NCI-H2029 (cell line): ENCODE measurements at places on chromosomes 5 and 9.

GRCh38 chr5:115599924-115600323, 2.4 kb downstream of the TICAM2 start:
- DNase-seq, result no peak

DNA sequence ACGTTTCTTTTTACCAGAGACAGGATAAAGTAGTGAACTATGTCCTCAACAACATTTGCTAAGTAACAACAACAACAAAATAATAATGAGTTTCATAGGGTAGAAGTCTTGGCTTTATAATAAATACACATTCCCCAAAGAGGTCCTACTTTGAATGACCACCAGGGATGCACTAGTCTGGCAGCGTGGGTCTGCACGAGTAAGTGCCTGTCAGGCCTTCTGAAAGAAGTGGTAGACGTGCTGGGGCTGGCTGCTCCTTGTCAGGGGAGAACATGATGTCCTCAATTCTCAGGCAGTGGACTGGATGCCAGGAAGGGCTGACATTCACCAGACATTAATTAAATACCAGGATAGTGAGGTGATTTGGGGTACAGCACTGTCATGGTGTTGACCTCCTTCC, 331.1 kb downstream of the TMEM38B start:
- no peak for DNase-seq

- DNase-seq, result no peak
Measured at GRCh38 chr9:78856144-78856543, 559.2 kb downstream of the PSAT1 start.

DNA sequence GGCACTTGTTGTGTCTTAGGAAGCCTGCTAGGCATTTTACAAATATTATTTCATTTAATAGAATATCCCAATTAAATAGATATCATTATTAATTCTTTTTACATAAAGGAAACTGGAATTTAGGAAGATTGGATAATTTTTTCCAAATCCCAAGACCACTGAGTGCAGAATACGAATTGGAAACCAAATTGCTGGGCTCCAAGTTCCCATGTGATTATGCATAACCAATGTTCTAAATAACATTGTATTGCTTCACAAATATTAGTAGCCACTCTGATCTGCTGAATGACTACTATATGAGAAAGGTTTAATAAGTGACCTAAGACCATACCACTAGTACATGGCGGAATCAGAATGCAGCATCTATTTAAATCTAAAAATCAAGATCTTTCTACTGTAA, 57.7 kb downstream of the ALDH1A1 start:
- DNase-seq, result no peak

DNA sequence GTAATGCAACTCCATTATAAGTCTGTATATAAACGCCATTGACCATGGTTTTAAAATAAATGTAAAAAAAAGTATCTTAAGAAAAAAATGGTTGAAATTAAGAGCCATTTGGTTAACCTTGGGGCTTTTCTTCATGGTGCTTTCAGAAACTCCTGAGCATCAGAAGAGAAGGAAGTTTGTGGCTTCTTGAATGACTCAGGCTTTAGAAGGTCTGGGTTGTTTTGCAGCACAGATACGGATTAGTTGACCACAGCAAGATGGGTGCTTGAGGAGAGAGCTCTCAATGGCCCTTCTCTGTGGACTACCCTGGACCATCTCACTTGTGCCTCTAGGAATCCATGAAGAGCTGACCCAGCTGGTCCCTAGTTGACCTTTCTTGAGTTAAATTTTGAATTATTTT, 189.5 kb downstream of the TMEM38B start:
- DNase-seq, result no peak

DNA sequence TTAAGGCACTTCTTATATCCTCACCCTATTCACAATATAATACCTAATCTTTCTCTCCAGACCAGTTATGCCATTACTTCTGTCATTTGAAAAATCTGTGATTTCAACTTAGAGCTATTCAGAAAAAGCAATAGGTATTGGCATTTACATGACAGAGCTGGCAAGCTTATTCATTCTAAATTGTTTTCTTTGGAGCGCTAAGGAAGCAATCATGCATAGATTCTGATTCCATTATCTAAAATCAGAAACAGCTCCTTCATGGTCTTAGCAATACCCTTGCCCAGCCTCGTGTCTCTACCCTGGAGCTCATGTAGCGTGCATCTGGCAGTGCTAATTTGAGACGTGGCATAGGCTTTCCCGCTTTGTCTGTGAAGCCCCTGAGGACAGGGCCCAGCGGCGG, 4.5 kb downstream of the SLC1A1 start:
- no peak for DNase-seq

DNA sequence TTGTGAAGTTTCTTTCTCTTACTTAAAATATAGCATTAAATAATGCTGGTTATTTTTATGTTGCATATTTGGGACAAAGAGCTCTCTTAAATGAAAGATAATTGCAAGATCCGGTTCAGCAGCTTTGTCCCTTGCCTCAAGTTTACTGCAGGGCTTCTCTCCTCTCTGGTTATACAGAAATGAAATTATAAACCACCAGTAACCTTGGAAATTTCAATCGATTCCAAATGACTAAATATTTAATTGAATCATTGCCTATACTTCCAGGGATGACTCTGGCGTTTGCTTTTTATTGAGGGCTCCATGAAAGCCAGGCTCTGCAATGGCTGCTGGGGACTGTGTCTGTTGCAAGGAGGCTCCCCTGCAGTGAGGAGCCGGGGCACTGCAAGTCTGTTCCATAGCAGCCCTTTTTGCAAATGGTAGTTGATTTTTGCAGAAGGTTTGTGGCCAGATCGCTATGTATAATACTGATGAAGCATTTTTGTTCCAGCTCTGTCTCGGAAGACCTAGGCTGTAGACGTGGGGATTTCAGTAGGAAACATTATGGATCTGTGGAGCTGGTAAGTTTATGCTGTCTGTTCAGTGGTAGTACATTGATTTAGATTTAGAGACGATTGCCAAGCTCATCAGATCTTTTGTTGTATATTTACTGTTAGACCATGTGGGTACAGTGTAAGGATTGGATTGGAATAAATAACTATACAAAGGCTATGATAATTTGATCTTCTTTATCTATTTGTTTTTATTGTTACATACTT, at the start of gene GARNL3:
Gene GARNL3 (plus strand): TSS at position 313 of the 758 bp plus-strand sequence. CDS start 104 bp downstream, at position 417.
- no peak for DNase-seq

DNA sequence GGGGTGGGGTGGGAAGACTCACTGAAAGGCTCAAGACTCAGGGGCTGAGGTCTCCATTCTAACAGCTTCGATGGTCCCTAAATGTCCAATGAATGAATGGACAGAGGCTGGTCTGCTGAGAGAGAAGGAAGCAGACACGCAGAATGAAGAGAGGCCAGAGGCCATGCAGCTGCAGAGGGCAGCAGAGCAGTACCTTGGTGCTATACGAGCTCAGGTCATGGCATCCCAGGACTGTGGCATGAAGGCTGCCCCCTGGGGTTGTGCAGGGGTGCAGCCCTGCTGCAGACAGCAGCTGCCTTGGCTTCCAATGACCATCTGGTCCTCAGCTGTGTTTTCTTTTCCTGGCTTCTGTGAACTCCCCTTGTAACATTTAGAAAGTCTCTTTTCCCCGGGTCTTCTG, 15.2 kb upstream of the CORO2A start:
- no peak for DNase-seq

DNA sequence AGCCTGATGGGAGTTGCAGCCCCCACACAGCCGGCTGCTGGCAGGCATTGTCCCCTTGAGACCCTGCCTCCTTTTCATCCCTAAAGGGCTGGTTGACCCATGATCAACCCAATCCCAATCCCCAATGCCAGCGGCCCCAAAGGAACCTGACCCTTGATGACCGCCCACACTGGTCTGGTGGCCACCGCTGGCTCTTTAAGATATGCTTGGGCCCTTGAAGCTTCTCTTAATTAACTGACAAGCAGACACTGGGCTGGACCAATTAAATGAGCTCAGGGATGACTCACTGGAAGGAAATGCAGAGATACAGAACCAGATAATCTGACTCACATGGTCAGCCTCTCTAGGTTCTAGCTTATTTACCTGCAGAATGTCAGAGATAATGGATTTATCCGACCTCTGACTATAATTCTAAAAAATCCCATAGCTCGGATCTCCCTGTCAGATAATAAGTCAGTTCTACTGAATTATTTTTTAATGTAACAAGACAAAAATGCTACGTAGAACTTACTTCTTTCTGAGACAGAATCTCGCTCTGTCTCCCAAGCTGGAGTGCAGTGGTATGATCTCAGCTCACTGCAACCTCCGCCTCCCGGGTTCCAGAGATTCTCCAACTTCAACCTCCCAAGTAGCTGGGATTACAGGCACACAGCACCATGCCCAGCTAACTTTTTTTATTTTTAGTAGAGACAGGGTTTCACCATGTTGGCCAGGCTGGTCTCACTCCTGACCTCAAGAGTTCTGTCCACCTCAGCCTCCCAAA, 11.1 kb upstream of the MLANA start:
- no peak for DNase-seq

DNA sequence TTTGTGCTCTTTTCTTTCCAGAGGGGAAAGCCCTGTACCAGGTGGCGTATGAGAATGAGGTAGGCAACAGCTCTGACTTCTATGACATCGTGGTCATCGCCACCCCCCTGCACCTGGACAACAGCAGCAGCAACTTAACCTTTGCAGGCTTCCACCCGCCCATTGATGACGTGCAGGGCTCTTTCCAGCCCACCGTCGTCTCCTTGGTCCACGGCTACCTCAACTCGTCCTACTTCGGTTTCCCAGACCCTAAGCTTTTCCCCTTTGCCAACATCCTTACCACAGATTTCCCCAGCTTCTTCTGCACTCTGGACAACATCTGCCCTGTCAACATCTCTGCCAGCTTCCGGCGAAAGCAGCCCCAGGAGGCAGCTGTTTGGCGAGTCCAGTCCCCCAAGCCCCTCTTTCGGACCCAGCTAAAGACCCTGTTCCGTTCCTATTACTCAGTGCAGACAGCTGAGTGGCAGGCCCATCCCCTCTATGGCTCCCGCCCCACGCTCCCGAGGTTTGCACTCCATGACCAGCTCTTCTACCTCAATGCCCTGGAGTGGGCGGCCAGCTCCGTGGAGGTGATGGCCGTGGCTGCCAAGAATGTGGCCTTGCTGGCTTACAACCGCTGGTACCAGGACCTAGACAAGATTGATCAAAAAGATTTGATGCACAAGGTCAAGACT, 10.3 kb downstream of the PCYOX1L start:
- DNase-seq, result no peak

- no peak for DNase-seq
Measured at GRCh38 chr5:39302472-39302871, 61.8 kb downstream of the C9 start.

DNA sequence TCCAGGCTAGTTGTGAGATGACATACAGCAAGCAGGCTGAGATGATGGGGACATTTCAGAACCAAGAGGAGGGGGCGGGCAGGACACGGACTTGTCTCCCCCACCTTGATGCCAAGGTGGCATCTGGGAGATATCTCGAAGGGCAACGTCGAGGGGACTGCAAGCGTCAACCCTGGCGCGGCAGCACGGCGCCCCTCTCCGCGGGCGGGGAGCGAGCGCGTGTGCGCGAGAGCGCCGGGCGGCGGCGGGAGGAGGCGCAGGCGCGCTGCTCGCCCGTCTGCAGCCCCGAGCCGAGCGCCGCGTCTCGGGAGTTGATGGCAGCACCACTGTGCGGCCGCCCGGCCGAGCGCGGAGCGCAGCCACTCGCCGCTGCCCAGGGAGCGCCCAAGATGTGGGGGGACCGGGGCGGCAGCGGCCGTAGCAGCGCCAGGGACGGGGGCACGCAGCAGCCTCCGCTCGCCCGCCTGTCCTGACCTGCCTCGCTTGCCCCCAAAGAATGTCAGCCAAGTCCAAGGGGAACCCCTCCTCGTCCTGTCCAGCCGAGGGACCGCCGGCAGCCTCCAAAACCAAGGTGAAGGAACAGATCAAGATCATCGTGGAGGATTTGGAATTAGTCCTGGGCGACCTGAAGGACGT, at the start of gene PRR16:
Gene PRR16 (plus strand): TSS at position 310 of the 636 bp plus-strand sequence.
- no peak for DNase-seq

DNA sequence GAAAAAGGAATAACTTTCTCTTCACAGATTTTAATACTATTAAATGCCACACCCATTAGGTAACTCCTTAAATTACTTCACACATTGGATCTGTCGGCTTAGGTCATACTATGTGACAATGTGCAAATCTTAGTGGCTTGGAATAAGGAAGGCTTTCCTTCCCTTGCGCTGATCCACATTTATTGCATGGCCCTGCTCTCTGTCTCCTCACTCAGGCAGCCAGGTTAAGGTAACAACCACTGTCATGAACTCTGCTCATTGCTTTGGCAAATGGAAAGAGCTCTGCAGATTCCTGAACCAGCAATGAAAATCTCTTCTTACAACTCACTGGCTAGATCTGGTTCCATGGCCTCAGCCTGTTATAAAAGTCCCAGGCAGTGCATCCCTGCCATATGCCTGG, 121.9 kb upstream of the NFIB start:
- no peak for DNase-seq

GRCh38 chr5:179287071-179287470, 58.2 kb downstream of the ADAMTS2 start:
- DNase-seq, result no peak

DNA sequence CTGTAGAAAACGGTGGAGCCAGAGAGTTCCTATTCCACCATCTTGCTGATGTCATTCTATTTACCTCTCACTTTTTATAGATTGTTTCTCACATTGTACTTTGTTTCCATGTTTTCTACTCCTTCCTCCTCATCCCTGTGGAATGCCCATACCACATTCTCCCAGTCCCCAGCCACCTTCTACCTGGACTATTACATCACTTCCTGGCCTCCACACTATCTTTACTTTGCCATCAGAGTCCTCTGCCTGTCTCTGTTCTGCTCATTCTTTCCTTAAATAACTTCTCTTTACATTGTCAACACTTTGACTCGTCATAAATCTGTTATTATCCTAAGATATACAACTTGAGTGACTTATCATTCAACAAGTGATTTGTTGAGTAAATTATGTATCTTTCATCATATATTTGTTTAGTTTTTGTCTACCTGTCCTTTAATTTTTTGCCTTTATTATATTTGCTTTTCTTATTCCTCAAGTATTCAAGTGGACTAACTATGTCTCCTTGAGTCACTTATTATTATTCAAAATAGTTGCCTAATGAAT, 182.5 kb downstream of the ADGRV1 start:
- DNase-seq, result no peak

DNA sequence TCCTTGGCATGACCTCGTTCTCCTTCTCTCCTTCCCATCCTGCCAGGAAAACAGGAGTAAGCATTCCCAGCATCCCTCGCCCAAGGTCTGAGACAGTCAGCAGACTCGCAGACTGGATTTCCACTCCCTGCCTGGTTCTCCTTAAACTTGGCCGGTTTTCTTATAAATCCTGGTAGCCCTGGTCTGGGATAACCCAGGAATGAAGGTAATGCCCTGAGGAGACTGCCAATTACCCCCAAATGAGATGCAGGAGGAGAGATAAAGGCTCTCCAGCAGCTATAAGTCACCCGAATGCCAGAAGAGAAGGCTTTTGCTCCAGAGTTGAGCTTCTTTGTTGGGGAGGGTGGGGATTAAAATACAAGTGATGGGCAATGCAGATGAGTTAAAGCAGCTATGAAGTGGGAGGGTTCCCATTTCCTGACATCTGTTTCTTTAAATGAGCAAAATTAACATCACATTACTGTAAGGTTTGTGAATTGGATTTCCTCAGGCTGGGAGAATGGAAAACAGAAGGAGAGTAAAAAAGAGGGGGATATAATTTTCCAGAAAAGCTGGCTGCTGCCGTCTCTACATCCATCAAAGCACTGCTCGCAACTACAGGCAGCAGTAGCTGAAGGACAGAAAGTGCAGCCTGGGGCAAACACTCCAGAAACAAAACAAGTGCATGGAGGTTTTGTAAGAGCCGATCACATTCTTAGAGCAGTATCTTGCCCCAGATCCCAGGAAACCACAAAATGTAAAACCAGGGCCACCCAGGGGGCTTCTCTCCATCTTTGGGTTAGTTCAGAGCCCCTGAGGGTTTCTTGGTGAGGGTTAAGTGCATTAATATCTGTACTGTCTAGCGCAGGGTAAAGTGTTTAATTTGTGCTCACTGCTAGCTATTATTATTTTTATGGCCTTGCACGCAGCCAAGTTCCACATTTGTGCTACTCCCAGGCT, 177.6 kb upstream of the PANK3 start:
- DNase-seq, result no peak
